ENCODE measurements at places on chromosomes 3 and 15.
A peak's percentile ranks its signal among the peaks of the same experiment; 100 is the strongest.

DNA sequence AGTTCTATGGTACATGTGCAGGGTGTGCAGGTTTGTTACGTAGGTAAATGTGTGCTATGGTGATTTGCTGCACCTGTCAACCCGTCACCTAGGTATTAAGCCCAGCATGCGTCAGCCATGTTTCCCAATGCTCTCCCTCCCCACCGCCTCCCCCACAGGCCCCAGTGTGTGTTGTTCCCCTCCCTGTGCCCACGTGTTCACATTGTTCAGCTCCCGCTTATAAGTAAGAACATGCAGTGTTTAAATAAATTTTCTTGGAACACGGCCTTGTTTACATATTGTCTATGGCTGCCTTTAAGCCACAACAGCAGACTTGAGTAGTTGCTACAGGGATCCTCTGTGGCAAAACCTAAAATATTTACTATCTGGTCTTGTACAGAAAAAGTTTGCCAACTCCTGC, 41.3 kb upstream of the CORO2B start:
- no peak for DNase-seq

DNA sequence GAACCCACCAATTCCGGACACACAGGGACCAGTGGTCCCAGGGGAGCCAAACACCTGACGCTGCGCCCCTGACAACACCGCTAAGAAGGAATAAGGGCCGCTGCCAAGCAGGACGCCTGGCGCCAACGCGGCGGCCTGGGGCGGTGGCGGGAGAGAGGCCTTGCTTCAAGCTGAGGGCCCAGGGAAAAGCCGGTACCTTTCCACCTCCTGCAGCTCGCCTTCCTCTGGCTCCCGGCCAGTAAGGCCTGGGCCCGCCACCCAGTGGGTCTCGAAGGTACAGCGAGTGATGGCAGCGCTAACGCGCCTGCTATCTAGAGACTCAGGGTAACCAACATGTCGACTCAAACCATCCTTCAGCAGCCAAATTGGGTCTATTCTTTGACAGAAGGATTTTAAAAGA, 1074.1 kb downstream of the SI start:
- no peak for DNase-seq

- DNase-seq = no peak
Observed at GRCh38 chr15:64246364-64247189, 83.8 kb upstream of the PPIB start.

GRCh38 chr3:97968376-97968775, 3.9 kb downstream of the RIOX2 start:
- no peak for DNase-seq

GRCh38 chr3:182722907-182723306, 70.4 kb upstream of the ATP11B start:
- DNase-seq = no peak

DNA sequence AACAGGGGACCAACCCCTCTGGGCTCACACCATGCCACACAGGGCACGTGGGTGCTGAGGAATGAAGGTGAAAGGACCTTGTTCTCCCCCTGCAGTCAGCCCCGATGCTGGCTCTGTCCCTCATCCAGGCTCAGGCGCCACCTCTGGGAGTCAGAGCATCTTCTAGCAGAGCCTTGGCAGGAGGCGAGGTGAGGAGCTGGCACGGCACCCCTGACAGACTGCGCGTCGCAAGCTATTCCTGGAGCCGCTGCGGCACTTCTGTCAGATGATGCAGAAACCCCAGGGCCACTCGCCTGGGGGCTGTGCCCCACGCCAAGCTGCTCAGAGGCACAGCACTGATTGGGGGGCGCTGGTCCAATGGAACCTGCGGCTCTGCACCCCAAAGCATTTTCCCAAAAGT, 62.0 kb downstream of the MGLL start:
- peak; percentile 63 for DNase-seq

GRCh38 chr3:189781415-189781814, 150.2 kb downstream of the TP63 start:
- DNase-seq = no peak

- DNase-seq = no peak
Observed at GRCh38 chr3:46386205-46386604, 15.5 kb downstream of the CCR5 start.
